ENCODE measurements at places on chromosomes 6 and 20.

DNA sequence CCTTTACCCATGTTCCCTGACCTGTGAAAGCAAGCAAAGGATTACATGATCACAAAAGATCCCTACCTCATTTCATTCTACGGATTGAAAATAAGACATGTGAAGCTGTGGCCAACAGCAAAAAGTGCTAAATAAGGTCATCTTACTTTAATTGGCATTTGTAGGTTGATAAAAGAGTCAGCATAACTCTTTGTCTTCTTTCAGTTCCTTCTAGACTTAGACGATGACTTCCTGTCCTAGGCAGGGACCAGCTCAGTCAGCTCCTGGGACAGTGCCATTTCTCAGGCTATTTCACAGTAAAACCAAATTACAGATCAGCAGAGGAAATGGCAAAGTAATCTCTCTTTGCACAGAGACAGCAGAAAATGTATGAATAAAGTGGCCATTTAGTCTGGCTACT lies 480.7 kb downstream of the RFPL4B start:
- DNase-seq = no peak

DNA sequence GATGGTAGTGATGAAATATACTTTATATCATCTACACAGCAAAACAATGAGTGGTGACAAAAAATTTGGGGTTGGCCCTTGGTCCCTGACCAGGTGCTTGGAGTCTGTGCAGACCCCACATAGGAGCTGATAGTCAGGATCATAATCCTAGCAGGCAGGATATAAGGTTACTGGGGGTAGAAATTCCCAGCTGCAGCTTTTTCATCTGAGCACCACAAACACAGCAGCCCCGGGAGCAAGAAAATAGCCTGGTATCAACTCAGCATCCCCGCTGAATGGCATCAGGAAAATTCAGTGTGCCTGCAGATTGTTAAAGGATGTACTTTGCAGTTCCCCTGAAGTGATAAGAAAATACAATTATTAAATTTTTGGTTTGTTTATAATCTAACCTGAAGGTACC lies 27.8 kb upstream of the RPL7L1 start:
- no peak for DNase-seq

DNA sequence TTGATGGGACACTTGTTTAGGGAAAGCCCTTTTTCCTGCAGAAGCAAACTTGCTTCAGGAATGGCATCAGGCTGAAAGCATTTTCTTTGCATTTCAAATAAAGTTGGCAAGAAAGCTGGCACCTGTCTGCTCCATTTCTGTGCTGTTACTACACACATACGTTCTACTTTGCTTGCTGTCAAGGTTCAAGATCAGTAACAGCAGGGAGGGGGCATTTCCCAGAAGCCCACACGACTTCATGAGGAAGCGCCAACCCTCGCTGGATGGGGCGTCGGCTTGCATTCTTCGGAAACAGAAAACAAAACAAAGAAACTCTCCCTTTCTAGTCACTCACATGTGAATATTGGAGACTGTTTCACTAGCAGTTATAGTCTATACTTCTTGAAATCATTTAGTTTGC lies 46.4 kb downstream of the AKAP12 start:
- DNase-seq = no peak

- DNase-seq = no peak
These were observed 51.9 kb downstream of the VGLL2 start for GRCh38 chr6:117317261-117317660.

DNA sequence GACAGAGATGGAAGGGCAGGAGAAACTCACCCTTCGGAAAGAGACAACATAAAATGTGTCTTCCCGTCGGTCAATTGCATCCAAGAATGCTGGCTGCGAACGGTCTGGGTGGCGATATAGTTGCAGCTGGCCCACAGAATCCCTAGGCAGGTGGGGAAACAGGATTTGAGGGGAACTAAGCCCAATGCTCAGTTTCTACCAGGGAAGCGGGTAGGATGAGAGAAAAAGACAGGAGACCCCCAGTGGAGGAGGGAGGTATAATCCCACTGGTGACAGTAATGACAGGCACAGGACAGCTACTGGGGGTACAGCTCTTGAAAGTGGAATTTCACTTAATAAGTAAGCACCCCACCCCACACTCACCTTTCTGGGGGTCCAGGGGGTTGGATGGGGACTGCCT lies 7.5 kb upstream of the TNXB start:
- DNase-seq = no peak

DNA sequence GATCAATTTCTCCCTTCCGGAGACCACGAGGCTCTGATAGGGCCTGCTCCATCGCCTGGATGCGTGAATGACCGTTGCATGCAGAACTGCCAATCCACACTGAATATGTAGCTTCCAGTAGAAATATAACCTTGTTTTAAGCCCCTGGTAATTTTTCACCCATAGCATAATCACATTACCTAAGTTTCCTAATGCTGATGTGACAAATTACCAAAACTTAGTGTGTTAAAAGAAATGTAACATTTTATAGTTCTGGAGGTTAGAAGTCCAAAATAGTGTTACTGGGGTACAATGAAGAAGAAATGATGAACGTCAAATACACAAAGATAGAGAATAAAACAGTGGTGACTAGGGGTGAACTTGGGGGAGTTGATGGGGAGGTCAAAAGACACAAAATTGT lies 22.0 kb upstream of the SIRPD start:
- DNase-seq = no peak

- no peak for DNase-seq
These were observed 3.7 kb upstream of the ARID1B start for GRCh38 chr6:156773476-156773875.

DNA sequence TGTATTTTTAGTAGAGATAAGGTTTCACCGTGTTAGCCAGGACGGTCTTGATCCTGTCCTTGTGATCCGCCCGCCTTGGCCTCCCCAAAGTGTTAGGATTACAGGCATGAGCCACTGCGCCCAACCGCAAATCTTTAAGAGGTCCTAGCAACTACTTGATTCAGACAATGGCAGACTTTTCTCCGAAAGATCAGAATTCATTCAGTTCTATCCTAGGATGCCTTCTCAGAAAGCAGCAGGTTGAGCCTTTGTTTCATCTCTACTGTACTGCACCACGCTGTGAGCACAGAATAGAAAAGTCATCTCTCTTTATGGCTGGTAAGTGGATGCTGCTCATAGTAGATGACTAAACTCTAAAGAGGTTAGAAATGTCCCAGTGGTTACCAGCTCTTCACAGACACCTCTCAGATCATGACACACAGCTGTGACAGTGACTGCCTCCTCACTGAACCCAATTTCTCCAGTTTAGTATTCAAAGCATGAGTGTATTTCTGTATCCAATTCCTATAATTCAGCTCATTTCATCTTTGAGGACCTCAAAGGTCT lies 6.0 kb upstream of the HSF2 start:
- no peak for DNase-seq

GRCh38 chr6:112522587-112522986 lies 175.5 kb downstream of the RFPL4B start:
- DNase-seq = no peak

GRCh38 chr20:15012566-15012965 lies 675.2 kb upstream of the FLRT3 start:
- DNase-seq = no peak

DNA sequence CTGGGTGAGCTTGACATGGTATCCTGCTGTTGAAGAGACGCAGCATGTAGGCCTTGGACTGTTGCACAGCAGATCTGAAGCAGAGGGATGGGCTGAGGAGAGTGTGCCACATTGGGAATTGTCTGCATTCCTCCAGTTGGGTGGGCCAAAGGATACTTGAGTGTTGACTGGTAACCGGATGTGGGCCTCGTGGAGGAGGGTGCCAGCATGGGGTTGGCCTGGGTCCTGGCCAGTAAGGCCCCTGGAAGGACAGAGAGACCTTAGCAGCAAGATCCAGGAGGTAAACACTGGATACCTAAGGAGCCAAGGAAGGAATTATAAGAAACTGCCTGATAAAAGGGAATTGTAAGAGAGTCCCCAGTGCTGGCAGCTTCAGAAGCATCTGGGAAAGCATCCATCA lies 76.9 kb downstream of the FIG4 start:
- no peak for DNase-seq

DNA sequence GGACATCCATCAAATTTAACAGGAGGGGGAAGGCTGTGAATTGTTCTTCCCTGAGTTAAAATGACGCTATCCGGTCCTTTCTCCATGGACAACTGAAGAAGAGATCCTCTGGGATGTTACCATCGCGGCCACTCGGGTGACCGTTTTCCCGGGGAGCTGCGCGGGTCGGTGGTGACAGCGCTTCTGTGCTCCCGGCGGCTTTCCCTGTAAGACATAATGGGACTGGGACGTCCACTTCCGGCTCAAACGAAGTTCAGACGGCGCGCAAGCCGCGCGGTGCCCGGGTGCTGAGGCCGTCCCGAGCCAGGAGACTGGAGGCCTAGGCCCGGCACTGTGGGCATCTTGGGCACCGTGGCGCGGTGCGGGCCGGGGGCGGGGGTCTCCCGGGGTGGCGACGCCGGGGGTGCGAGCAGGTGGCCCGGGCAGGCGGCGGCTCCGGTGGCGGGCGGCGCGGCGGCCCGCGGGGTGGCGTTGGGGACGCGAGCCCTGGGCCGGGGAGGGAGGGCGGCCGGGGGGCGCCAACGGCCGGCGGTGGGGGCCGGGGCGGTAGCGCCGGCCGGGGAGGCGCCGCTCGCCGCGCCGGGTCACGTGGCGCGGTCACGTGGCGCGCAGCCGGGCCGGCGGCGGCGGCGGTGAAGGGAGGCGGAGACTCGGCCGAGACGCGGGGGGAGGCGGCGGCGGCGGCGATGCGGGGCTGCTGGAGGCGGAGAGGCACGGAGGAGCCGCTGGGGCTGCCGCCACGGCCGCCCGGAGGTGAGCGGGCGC lies 63.6 kb downstream of the GTF2H5 start:
- peak; percentile 63 for DNase-seq

DNA sequence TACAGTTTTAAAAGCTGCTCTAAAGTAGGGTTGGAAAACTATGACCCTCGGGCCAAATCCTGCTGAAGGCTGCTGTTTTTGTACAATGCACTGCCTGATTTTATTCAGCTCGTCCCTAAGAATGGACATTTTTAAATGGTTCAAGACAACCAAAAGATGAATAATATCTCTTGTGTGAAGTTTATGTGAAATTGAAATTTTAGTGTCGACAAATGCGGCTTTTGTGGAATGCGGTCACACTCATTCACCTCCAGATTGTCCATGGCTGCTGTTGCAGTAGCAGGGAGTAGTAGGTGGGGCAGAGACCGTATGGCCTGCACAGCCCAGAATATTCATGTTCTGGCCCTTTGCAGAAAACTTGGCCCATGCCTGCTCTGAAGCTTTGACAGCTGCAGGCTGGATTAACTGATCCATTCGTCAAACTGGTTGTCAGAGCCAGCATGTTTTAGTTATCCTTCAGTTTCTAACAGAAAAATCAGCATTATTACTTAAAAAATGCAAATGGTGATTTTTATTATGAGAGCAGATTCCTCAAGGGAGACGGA lies 91.6 kb downstream of the PSMG4 start:
- DNase-seq = no peak

DNA sequence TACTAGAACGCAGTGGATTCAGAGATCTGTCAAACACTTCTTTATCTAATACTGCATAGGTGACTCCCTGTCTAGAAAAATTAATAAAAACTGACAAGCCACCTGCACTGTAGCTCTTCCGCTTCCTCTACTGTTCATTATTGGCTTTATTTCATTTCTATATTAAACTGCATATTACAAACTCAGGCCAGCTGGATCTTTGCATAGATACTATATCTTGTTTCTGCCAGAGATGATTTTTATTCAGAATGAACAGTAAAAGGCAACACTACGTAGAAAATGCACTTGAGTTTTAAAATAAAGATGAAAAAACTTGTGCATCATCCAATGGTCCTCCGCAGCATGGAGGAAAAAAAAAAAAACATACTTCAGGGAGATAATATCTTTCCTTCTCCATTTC lies 508.3 kb downstream of the PRKN start:
- no peak for DNase-seq

Data from hypothalamus (tissue), 51 donors.